ENCODE measurements at places on chromosomes 13 and 19.

GRCh38 chr13:99500839-99501183 is 461 bp upstream of the TM9SF2 start:
- DNase-seq: peak; percentile 39

DNA sequence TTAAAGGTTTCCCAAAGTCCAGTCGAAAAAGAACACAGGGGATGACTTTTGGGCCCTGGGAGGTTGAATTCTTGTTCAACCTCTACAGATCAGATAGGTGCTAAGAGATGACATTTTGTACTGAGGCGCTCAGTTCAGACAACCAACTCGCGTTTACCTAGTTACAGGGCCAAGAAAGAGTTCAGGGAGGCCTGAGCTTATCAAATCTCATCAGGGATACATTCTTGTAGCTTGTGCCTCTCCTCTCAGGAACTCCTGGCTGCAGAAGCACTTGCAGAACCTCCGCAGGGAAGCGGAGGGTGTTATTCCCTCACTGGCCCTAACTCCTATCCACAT is 825 bp downstream of the ZNF776 start:
- no peak for DNase-seq

DNA sequence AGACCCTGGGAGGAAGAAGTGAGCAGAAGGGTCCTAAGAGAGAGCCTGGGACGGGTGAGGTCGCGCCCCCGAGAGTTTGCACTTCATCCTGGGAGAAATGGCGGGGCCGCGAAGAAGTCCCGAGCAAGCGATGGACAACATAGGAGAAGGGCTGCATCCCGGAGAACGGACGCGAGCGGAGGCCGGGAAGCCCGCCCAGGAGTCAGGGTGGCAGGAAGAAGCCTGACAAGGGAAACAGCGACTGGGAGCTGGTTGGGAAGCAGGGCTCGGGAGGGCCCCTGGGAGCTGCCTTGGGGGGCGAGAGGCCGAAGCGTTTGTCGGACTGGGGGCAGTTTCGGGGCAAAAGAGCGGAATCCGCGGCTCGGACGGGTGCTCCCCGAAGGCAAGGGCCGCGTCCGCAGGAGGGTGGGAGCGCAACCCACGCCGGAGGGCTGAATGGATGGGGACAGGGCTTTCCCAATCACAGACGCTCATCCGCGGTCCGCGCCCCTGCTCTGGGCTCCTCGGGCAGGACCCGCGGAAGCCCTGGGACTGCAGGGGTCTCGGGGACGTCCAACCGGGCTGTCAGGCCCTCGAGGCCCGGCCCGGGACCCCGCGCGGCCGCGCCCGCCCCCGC is 469 bp downstream of the ABHD17A start:
- no peak for DNase-seq

DNA sequence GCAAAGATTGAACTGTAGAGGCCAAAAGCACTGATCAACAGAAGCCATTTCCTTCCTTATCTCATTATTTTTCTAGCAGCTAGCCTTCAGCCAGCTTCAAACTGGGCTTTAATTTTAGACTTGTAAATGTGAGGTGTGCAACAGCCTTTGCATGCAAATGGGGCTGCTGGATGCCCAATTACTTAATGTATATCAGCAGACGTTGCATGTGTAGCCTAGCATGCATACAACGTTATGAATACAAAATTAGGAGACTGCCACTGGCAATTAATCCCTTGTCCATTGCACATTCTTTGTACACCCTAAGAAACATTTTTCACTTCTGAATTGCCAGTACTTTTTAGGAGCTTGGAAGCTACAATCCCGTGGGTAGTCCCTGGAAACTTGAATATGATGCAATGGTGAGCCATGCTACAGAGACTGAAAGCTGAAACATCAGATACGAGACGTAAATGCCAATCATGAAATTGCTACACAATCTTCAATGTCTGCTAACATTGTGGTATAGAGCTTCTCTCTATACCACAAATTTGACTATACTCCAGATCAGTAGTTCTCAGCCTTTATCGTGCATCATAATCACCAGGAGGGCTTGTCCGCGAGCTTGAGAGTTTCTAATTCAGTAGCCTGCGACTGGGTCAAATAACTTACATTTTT is 20.2 kb downstream of the EPSTI1 start:
- DNase-seq: no peak

GRCh38 chr13:111011899-111012298 is 97.0 kb upstream of the ANKRD10 start:
- no peak for DNase-seq

DNA sequence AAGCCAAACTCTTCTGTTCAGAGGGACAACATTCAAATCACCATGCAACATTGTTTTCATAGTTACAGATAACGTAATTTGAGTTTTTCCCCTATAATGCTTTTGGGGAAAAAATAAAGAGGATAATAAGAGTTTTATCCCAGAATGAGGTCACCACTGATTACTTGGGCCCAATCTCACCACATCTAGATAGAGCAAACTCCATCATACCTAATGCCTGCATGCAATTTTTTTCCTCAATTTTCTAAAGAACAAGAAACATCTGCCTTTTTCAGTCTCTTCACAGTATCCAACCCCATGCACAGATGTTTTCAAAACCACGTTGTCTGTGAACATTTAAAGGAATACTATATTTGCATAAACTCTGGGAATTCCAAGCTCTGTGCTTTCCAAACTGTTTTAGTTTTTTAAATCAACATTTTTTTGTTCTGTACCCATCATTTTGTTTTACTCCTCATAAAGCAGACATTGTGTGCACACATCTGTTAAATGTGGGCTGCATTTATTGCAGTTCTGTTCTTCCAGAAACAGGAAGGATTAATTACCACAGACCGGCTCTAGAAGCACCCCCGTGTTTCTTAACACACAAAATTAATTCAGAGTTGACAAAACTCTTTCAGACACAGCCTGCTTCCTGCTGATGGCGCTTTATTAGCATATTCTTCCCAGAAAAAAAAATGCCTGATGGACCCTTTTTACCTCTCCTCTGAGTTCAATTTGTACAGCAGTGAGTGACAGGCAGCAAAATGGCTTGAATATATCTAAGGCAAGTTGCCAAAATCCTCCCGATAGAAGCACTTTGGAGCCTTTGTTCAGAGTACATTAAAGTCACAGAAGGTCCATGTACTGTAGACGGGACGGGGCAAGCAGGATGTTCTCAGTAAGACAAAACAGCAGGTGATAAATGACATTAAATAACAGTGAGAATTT is 1171.9 kb downstream of the EFNB2 start:
- no peak for DNase-seq

DNA sequence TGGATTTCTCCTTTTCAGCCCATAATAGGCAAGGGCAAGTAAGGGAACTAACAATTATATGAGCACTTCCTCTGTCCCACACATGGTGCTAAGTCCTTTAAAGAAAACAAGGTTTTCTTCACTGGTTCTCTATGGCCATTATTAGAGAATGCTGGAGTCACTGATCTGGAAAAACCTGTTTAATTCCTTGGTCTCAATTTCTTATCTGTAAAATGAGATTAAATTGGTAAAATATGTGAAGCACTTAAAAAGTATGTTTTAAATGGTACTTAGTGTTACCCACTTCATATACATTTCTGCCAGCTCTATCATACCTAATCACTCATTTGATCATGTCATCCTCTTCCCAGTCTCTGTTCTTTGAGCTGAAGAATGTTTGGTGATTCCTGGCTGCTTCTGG is 39.4 kb downstream of the LRCH1 start:
- DNase-seq: no peak

DNA sequence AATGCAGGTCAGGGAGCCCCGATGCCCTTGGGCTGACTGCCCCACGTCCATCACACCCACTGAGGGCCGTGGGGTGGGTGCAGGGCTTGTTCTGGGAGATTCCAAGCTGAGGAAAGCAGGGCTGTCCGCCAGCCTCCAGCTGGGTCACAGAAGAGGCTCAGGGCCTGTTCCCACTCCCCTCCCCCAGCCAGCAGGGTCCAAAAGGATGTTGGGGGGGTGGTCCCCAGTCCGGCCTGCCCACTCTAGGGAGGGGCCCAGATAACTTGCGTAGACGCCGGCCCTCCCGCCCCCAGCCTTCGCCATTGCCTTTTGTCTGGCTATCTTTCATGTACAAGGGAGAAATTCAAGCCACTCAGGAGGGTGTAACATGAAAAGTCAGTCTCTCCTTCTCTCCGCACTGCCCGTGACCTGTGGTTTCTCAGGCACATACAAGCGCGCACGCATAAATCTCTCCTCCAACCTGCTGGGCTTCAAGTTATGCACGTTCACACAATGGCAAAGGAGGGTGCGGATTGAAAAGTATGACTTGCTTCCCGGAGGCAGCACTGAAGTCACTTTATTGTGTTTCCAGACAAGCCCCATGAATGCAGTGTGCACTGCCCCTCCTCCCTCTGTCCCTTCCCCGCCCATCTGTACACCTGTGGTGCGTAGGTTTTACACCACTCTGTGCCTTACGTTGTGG is 20.2 kb downstream of the CARM1 start:
- no peak for DNase-seq

DNA sequence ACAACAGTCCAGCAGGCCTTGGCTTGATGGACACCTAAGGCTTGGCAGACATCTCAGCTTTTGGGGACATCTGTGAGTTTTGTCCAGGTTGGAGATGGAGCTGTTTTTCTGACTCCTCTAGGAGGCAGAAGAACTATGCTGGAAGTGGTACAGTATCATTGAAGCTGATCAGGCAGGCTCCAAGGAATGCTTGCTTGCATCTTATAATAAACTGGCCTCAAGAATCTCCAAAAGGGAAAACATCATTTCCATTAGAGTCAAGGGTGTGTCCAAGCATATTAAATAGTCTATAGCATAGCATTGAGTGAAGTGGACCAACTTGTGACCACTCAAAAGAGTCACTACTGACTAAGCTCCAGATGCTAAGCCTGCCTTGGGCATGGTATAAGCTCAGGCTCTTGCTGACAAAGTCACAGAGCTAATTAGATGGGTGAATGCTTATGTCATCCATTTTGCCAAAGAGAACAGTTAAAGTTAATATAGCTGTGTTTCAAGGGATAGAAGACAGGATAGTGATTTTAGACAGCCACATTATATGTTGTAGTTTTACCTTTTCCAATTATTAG is 216.0 kb downstream of the DNAJC15 start:
- DNase-seq: no peak

GRCh38 chr13:62418872-62419271 is 1003.2 kb upstream of the PCDH20 start:
- no peak for DNase-seq

- peak; percentile 32 for DNase-seq
These were observed 25.0 kb downstream of the LHFPL6 start for GRCh38 chr13:39577838-39578491.

DNA sequence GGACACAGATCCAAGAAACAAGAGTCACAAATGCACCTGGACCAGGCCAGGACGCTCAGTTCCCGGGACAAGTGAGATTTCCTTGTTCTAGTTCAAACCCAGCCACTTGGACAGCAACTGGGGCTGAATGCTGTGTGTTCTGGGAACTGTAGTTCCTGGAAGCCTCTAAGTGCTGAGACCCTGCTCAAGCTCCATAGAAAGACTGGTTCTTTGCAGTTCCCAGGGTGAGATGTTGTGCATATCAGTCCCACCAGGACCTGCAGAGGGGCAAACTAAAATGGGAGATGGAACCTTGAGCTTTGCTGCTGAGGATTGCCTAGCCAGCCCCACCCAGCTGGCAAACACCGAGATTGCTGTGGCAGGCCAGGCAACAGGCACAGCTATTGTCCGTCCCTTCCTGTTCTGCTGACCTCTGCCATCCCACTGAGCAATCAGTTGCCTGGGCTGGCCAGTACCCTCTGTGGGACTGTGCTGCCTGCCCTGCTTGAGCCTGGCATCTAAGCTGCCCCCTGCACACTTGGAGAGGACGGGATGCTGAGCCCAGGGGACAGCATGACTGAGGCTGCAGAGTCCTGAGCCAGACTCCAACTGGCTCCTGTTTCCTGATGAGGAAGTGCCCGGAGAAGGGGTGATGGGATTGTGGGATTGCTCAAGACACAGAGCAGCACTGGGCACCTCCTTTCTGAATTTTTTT is 1.4 kb upstream of the GIPC1 start:
- no peak for DNase-seq

DNA sequence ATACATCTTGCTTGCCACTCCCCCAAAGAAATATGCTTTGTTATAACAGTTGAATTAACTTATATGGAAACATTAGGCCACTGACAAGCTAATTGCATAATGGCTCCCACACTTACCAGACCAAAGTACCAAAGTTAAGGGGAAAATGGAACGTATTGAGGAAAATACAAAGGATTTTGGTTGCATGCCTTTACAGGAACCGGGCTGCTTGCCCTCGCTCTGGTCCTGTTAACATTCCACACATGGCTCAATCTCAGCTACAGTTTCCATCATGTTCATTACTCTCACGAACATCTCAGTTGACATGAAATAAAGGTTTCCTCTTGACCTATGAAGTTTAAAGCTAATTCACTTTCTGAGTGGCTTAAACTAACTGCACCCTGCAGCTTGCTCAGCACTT is 220.7 kb upstream of the RXFP2 start:
- no peak for DNase-seq

DNA sequence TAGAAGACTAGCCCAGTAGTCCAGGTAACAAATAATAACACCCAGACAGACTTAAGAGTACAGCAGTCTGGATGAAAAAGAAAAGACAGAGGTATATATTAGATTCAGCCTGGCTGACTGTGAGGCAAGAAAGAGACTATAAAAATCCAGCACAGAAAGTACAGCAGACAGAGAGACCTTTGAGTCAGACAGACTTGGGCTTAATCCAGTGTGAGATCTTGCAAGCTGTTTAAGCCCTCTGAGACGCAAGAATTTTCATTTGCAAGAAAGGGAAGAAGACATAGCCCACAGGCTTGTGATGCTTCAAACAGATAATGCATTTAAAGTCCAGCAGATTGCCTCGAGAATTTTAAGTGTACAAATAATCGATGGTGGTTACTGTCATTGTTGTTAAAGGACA is 471.4 kb downstream of the LIG4 start:
- no peak for DNase-seq

- no peak for DNase-seq
These were observed 470 bp upstream of the GRTP1 start for GRCh38 chr13:113364311-113364889.

GRCh38 chr13:106586648-106587166 is 18.8 kb upstream of the ARGLU1 start:
- no peak for DNase-seq

GRCh38 chr19:31838163-31838815 is 489.1 kb upstream of the TSHZ3 start:
- DNase-seq: peak; percentile 83

GRCh38 chr13:50740052-50740741 is 103.3 kb downstream of the DLEU7 start:
- no peak for DNase-seq

GRCh38 chr13:36057041-36057440 is 74.1 kb downstream of the DCLK1 start:
- DNase-seq: no peak
